GM10248 (cell line): ENCODE measurements at places on chromosomes 6 and 20.
A peak's percentile ranks its signal among the peaks of the same experiment; 100 is the strongest.

- DNase-seq: no peak
Measured at GRCh38 chr6:140636908-140637402, 1262.5 kb upstream of the CITED2 start.

DNA sequence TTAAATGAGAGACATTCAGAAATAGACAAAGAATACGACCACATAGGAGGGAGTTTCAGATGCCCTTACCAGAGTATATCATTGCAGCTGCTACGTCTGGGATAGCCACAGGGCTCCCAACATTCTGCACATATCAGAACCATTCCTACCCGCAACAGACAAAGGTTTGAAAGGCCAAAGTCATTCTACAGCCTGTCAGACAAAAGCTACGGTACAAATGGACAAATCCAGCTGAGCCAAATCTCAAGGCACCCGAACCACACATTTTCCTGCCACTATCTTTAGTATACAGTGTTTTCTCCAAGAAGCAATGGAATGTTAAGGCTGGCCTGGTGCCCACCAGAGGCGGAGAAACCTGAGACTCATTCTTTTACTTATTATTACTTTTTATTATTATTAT lies 30.5 kb upstream of the LYRM2 start:
- DNase-seq: no peak

DNA sequence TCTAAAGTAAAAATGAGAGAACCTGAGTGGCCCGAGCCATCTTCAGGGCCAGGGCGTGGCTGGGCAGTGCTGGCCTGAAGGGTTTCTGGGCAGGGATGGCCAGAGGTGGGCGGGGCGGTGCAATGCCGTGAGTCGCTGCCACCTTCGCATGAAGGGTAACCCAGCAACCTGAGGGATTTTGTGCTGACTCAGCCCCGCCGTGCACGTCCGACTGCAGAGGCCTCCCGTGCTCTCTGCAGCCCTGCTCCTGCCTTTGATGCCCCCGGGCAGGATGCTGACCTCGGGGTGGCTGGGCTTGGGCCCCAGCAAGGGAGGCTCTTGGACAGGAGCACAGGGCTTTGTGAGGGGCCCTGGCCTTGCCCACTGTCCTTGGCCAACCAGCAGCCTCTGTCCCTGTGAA lies 81.7 kb upstream of the GATA5 start:
- no peak for DNase-seq

- DNase-seq: no peak
Measured at GRCh38 chr20:4802023-4802422, 80.3 kb downstream of the PRND start.

GRCh38 chr6:4687989-4688947 lies 87.9 kb upstream of the CDYL start:
- DNase-seq: no peak

DNA sequence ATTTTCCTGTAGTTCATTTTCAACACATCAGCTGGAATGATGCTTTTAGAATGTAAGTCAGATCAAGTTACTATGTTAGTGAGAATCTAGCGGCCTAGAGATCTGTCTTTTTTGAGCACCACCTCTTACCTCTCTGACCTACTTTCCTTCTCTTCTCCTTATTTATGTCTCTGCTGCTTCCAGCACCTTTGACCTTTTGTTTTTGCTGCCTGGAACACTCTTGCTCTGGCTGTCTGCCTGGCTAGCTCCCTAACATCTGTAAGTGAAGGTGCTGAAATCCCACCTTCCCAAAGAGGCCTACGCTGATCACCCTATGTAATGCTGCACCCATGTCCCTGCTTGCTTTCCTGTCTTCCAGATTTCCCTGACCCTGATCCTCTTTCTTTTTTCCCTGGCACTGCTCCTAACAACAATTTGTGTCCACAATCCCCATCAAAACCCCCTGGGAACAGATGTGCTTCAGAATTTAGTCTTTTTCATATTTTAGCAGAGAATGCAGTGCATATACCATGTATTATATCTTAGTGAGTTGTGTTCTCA lies 87.8 kb downstream of the RFPL4B start:
- DNase-seq: no peak

DNA sequence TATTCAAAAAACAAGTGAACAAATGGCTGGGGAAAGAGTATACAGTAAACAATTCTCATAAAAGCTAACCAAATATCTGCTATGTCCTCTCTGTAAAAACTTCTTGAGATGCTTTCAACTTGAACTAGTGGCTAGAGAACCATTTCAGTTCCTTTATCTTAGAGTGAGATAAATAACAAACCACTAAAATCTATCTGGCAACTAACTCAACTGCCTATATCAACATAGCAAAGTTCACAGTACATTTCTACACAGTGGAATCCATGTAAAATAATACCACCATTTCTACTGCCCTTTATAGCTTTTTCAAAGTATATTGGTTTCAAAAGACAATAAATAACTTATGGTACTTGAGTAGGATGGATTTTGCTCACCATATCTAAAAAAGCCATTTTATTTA lies 95.1 kb downstream of the MMS22L start:
- DNase-seq: peak; percentile 6

- no peak for DNase-seq
Measured at GRCh38 chr20:58261660-58262059, 33.2 kb upstream of the ANKRD60 start.

DNA sequence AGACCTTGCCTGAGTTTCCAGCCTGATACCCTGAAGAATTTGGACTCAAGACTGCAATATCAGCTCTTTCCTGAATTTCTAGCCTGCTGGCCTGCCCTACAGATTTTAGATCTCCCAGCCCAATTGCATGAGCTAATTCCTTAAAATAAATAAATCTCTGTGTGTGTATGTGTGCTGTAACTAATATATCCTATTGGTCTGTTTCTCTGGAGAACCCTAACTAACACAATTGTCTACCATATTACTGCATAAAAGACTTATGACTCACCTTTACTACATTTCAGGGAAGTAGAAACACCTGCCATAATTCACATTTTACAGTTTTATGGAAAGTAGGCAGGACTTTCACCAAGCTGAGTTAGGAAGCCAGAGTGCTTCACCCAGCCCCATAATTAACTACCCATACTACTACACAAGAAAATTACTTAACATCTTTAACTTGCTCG lies 90.7 kb upstream of the BEND6 start:
- no peak for DNase-seq

- no peak for DNase-seq
Measured at GRCh38 chr6:146876271-146877151, 277.7 kb downstream of the ADGB start.

- no peak for DNase-seq
Measured at GRCh38 chr6:38938741-38939140, 109.8 kb upstream of the GLP1R start.

- DNase-seq: no peak
Measured at GRCh38 chr20:14775778-14776177, 438.4 kb upstream of the FLRT3 start.

DNA sequence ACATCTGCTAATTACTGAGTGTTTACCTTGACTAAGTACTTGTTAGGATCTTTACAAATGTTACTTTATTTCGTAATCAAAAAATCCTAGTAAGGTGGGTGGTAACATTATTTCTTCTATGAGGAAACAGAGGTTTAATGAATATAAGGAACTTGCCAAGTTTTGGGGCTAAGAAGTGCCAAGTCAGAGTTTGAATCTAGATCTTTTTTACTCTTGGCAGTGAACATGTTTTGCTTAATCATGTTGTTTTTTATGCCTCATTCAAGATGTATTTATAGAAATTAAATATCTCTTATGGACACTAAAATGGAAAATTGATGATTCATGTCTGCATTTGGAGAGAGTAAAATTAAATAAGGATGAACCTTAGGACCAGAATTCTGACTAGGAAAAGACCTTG lies 393.7 kb downstream of the UTRN start:
- DNase-seq: no peak

DNA sequence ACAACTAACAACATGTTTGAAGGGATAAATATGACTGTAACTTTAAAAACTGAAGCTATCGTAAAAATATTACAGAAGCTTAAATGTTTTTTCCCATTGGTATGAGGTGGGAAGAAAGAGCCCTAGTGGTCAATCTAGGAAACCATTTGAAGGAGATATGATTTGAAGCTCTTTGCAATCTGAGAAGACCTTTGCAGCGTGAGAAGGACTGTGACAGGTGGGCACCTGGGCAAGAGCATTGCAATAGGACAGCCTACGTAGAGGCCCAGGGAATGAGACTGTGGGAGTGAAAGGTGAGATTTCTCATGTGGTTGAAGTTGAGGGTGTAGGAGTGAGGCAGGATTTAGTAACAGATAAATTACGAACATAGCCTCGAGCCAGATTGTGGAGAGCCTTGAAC lies 108.0 kb upstream of the PDE7B start:
- DNase-seq: no peak
